ENCODE measurements at places on chromosomes 1 and 21. TPM values are rescaled to one million over a fixed set of nuclear protein-coding genes. Genes with fewer than 3 reads are reported as not detected.

Gene SON
- 285 TPM for total RNA-seq

Gene TOR3A
- 49.3 TPM for total RNA-seq

Gene TAL1
- total RNA-seq, result not detected

DNA sequence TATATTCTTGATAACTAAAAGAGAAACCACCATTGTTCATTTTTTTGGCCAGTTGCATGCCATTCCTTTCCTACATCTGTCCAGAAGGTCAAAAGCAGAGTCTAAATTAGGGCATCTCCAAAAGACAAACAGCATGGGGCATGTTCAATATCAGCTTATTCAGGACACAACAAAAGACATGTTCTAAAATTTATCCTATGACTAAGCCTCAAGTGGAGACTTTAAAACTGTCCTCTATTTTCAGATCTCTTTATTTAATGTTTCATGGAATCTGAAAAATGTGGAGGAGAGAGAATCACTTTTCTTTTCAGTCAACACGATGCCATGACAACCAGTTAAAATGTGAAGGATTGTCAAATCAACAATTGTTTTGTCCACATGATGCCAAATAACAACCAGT is 303.4 kb upstream of the PRMT6 start:
- H3K4me3 ChIP-seq, result no peak overlapping the region
- H3K27ac ChIP-seq, result no peak overlapping the region
- H3K4me1 ChIP-seq, result no peaks in the 10 kb centered on the region
- DNase-seq, result no peak

GRCh38 chr1:55472115-55472514 is 257.0 kb upstream of the USP24 start:
- no peak overlapping the region for H3K27ac ChIP-seq
- DNase-seq, result no peak

DNA sequence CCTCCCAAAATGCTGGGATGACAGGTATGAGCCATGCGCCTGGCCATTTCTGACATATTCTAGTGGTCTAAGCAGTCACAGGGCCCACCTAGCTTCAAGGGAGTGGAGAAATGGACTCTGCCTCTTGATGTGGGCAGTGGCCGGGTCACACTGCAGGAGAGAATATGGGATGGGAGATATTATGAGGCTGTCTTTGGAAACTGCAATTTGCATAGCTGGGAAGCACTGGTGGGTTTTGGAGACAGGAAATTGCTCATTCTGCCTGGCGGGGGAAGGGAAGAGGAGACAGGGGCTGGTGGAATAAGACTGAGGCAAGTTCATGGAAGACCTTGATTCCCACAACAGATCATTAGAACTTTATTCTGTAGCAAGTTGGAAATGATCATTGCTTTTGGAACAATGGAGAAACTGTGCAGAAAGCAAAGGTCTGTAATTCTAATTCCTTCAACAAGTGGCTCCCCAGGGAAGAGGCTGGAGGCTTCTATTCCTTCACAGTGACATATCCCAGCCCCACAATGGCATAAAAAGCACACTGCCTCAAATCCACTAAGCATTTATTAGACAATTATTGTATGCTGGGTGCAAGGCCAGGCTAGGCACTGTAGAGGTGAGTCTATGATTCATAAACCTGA is 10.5 kb downstream of the NCMAP start:
- H3K27me3 ChIP-seq, result peaks cover 15% of the 10 kb centered on the region
- no peak for DNase-seq
- H3K4me1 ChIP-seq, result peaks cover 6% of the 10 kb centered on the region
- no peaks in the 10 kb centered on the region for H3K36me3 ChIP-seq
- H3K4me3 ChIP-seq, result no peak overlapping the region
- no peak overlapping the region for H3K27ac ChIP-seq

- H3K4me3 ChIP-seq, result no peak within 1 kb of the TSS
- H3K36me3 ChIP-seq, result no peaks in the 10 kb centered on the region
- H3K27ac ChIP-seq, result no peak within 1 kb of the TSS
- peaks cover 2% of the 10 kb centered on the region for H3K27me3 ChIP-seq
Observed at GRCh38 chr1:158426137-158426536, at the start of gene OR10K2. TSS of gene OR10K2 (minus strand) at chr1:158426237. CDS start at chr1:158420866, 5,371 bp downstream.

DNA sequence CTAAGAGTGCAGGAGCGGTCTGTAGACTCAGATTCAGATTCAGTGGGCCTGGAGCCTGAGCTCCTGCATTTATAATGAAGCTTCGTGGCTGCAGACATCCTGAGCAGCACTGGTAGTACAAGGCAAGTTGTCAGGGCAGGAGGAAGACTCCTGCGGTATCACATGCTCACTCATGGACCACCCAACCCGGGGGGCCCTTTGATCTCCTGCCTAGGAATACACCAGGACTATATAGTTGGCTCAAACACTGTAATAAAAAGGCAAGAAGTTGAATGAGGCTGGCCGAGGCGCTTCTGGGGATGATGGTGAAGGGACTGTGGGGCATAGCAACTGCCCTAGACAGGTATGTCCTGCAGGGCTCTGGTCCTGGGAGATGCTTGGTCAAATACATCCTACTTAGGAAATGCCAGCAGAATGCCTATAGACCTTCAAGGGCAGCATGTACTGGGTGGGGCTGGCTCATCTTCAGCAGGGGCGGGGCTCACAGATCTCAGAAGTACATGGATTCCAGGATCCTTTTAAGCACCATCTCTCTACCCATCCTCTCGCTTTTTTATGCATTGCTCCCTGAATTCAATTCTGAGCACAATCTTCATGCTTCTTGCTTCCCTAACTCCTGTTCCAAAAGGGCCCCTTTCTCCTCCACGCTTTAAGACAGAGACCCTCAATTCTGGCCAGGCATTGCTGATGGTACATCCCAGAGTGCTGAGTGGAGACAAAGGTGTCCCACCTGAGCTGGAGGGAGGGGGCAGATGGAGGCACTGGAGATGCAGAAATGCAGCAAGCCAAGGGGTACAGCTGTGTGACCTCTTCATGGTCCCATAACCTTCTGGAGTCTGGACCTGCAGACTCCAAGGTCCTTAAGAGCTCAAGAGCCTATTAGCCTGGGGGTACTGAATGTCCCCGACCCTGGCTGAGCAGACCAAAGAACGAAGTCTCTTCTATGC is 2.1 kb upstream of the RAP1GAP start:
- no peak overlapping the region for H3K27ac ChIP-seq
- no peak for DNase-seq
- H3K4me3 ChIP-seq, result no peak overlapping the region
- H3K4me1 ChIP-seq, result peaks cover 5% of the 10 kb centered on the region

GRCh38 chr1:185769136-185769535 is 34.9 kb downstream of the HMCN1 start:
- no peak for DNase-seq
- no peaks in the 10 kb centered on the region for H3K36me3 ChIP-seq
- peaks cover 10% of the 10 kb centered on the region for H3K27me3 ChIP-seq
- H3K27ac ChIP-seq, result no peak overlapping the region
- no peak overlapping the region for H3K4me3 ChIP-seq

- no peaks in the 10 kb centered on the region for H3K27me3 ChIP-seq
- peak overlapping the region; percentile 89 for H3K27ac ChIP-seq
- peak overlapping the region; percentile 85 for H3K4me3 ChIP-seq
- peaks cover 94% of the 10 kb centered on the region for H3K4me1 ChIP-seq
Observed at GRCh38 chr1:160744199-160744851, 5.3 kb downstream of the SLAMF7 start.

- H3K27me3 ChIP-seq, result peaks cover 2% of the 10 kb centered on the region
- H3K4me1 ChIP-seq, result no peaks in the 10 kb centered on the region
- no peak for DNase-seq
- H3K27ac ChIP-seq, result no peak overlapping the region
- no peak overlapping the region for H3K4me3 ChIP-seq
- H3K36me3 ChIP-seq, result no peaks in the 10 kb centered on the region
Observed at GRCh38 chr1:34404804-34405203, 228.1 kb downstream of the C1orf94 start.

DNA sequence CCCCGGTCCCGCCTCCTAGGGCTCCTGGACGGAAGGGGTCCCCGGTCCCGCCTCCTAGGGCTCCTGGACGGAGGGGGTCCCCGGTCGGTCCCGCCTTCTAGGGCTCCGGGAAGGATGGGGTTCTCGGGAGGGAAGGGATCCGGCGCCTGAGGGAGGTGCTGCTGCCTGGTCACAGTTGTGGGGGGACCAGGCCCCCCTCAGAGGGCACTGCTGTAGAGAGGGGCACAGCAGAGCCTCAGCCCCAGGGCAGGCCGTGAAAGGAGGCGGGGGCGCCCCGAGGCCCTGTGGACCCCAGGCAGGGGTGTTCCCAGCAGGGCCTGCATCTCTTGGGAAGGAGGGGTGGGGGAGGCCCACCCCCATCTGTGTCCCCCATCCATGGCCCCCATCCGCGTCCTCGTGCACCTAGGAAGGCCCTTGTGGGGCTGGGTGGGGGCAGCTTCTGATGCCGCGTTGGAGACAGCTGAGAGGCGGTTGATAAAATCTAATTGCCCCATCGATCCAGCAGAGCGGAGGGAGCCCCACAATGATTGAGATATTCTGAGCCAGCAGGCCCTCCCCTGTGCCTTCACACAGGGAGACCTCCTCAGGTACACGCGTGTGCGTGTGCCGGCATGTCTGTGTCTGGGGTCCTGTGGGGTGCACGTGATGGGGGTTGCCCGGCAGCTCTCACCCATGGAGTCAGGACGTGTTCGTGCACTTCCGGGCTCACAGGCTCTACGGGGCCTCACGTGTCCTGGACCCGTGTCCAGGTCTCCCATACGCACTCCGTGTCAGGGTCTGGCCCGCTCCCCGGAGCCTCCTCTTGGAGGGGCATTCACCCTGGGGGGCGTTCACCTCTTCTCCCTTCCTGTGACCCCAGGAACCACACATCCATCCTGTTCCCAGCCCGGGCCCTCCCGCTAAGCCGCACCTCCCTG is 12.9 kb downstream of the SAMD11 start:
- peaks cover 2% of the 10 kb centered on the region for H3K36me3 ChIP-seq
- DNase-seq, result no peak
- H3K27ac ChIP-seq, result no peak overlapping the region

All from activated CD8-positive, alpha-beta T cell treated with anti-CD3 and anti-CD28 coated beads, Interleukin-2, amount 10 ng/mL, durations not matched to agents 7 days and 5 days (primary cell).